Endodermal cell (in vitro differentiated cells): ENCODE measurements at places on chromosomes 6 and 20. TPM values are rescaled to one million over a fixed set of nuclear protein-coding genes. Genes with fewer than 3 reads are reported as not detected.
A peak's percentile ranks its signal among the peaks of the same experiment; 100 is the strongest.

DNA sequence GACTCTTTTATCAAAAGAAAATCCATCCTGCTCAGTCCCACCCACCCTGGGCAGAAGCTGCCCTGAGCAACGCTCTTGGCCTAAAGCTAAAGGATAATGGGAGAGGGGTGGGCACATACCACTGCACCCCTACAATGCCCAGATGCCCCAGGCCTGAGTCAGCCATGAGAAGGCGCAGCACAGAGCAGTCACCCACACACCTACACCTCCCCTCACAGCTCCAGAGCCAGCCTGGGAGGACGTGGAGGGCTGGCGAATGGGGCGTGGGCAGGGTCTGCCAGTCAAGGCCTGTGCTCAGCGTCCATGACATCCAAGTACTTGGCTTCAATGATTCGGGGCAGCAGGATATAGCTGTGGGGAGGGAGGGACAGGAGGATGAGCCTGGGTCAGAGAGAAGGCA, 11.5 kb downstream of the SLC4A11 start:
- DNase-seq = no peak
- H3K4me3 ChIP-seq = no peak overlapping the region
- H3K36me3 ChIP-seq = peaks cover 20% of the 10 kb centered on the region
- H3K4me1 ChIP-seq = peaks cover 8% of the 10 kb centered on the region
- H3K27me3 ChIP-seq = no peaks in the 10 kb centered on the region

DNA sequence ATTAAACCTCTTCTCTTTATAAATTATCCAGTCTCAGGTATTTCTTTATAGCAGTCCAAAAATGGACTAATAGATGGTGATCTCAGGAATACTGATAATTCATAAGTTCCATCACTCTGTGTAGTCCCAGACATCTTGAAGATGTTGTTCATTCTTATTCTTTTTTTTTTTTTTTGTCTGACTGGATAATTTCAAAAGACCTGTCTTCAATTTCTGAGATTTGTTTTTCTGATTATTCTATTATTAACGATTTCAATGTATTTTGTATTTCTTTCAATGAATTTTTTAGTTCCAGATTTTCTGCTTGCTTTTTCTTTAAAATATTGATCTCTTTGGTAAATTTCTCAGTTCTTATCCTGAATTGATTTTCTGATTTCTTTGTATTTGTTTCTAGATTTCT, 29.7 kb upstream of the ZNF337 start:
- H3K27me3 ChIP-seq = no peaks in the 10 kb centered on the region
- H3K4me1 ChIP-seq = no peaks in the 10 kb centered on the region
- H3K36me3 ChIP-seq = no peaks in the 10 kb centered on the region

- no peaks in the 10 kb centered on the region for H3K27me3 ChIP-seq
- H3K27ac ChIP-seq = no peak overlapping the region
- no peak for DNase-seq
- no peak overlapping the region for H3K4me3 ChIP-seq
Observed at GRCh38 chr20:61767761-61768494, 297.8 kb downstream of the TAF4 start.

DNA sequence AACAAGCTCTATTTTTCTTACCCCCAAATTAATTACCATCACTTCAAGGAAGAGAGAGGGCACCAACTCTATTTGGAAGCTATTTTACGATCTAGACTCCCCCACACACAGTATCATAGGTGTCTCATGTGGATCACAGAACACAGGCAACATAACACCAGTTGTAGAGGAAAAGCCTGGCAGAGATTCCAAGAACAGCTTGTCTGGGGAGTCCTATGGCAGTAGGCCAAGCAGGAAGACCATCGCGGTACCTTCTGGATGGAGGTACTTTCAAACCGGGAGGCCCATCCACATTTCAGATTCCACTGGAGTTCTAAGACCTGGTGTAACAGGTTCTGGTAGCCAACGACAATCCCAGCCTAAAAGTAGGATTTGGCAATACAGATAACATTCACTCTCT, 37.6 kb upstream of the SPDEF start:
- H3K27ac ChIP-seq = no peak overlapping the region
- H3K4me3 ChIP-seq = no peak overlapping the region
- peaks cover 5% of the 10 kb centered on the region for H3K4me1 ChIP-seq
- peak; percentile 22 for DNase-seq

Gene PTK7
- 167 to 192 TPM (median 171 TPM) in 3 replicates for total RNA-seq

Gene CLDN20
- total RNA-seq = not detected in 2 replicates

Gene CRISP3
- not detected in 3 replicates for total RNA-seq

Gene CST1
- total RNA-seq = 1,051 and 1,192 TPM in 2 replicates

Gene CST4
- 1.9 to 2.3 TPM in 2 of 3 replicates, not detected in the other for total RNA-seq

Gene SIRPB2
- total RNA-seq = not detected in 2 replicates

Gene LY6G6C
- 0.29 and 0.90 TPM in 2 replicates for total RNA-seq

Gene LCA5
- total RNA-seq = 5.2 and 6.4 TPM in 2 replicates
